Neural progenitor cell (in vitro differentiated cells): ENCODE measurements at places on chromosomes 2 and 18. TPM values are rescaled to one million over a fixed set of nuclear protein-coding genes. Genes with fewer than 3 reads are reported as not detected.
A peak's percentile ranks its signal among the peaks of the same experiment; 100 is the strongest.

DNA sequence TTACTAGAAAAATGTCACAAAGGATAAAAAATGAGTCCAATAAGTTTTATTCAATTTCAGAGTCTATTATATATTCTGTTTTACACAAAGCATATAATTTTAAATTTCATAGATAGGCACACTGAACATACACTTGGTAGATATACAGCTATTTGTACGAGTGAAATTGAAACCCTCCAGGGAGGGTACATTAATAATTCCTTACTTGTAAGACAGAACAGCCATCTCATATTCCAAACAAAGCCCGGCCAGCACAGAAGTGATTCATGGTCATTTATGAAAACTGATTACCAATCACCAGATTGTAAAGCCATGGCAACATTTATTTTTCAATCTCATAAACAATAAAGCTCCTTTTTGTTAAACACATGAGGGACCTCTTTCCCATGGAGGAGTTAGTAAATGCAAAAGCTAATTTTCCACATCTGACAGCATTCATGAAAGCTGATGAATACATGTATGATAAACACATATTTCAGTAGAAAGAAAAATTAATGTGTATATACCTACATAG lies 190.6 kb downstream of the TDRD15 start:
- H3K36me3 ChIP-seq: no peaks in the 10 kb centered on the region
- peaks cover 6% of the 10 kb centered on the region for H3K4me1 ChIP-seq
- DNase-seq: no peak
- no peaks in the 10 kb centered on the region for H3K27me3 ChIP-seq
- no peak overlapping the region for H3K4me3 ChIP-seq

GRCh38 chr2:168107322-168107721 lies 140.1 kb downstream of the STK39 start:
- DNase-seq: no peak
- H3K36me3 ChIP-seq: no peaks in the 10 kb centered on the region
- no peaks in the 10 kb centered on the region for H3K27me3 ChIP-seq
- H3K4me1 ChIP-seq: no peaks in the 10 kb centered on the region
- H3K27ac ChIP-seq: no peak overlapping the region

DNA sequence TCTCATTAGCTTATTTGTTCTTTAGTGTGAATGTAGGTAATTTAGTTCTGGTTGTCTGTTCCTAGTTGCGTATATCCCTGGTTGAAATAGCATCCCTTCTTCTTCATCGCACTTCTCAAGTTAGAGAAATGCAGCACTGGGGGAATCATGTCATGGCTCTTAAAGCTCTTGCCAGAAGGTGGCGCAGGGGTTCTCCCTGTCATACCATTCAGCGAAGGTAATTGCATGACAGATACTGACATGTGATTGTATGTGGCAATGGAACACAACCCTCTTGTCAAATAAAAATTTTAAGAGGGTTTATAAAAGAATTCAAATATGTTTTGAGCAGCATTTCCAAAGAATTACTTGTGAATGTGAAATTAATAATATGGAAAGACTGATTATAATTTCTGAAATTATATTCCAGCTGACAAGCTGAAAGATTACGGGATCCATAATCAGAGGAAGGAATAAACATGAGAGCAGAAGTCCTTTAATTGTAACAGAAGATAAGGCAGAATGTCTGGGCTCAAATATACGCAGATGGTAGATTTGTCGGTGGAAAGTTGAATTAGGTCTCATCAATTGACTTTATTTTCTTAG lies 411.7 kb downstream of the DSEL start:
- no peaks in the 10 kb centered on the region for H3K27me3 ChIP-seq
- no peak overlapping the region for H3K4me3 ChIP-seq
- H3K27ac ChIP-seq: no peak overlapping the region
- no peaks in the 10 kb centered on the region for H3K36me3 ChIP-seq

Gene SP5
- total RNA-seq: 3.0 and 8.5 TPM in 2 replicates

DNA sequence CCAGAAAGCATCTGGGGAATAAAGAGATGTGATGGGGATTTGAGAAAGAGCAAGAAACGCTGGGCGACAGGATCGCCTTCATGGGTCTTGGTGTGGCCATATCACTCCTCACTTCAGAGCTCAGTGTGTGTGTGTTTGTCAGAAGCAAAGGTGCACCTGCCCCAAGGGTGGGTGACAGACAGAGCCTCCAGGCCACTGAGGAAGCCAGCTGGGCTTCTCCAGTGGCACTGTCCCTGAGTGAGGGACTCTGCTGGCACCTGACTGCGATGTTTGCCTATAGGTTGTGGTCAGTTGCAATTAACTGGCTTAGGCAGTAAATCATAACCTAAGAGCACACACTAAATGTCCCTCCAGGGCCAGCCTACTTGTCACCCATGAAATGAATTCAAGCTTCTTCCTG lies 23.5 kb upstream of the GNAL start:
- no peak overlapping the region for H3K4me3 ChIP-seq
- no peak overlapping the region for H3K27ac ChIP-seq
- H3K27me3 ChIP-seq: no peaks in the 10 kb centered on the region
- no peak for DNase-seq
- no peaks in the 10 kb centered on the region for H3K36me3 ChIP-seq
- peaks cover 17% of the 10 kb centered on the region for H3K4me1 ChIP-seq

Gene KRTCAP3
- 0.88 and 11.4 TPM in 2 replicates for total RNA-seq

Gene ARHGEF4
- 22.8 and 44.8 TPM in 2 replicates for total RNA-seq

DNA sequence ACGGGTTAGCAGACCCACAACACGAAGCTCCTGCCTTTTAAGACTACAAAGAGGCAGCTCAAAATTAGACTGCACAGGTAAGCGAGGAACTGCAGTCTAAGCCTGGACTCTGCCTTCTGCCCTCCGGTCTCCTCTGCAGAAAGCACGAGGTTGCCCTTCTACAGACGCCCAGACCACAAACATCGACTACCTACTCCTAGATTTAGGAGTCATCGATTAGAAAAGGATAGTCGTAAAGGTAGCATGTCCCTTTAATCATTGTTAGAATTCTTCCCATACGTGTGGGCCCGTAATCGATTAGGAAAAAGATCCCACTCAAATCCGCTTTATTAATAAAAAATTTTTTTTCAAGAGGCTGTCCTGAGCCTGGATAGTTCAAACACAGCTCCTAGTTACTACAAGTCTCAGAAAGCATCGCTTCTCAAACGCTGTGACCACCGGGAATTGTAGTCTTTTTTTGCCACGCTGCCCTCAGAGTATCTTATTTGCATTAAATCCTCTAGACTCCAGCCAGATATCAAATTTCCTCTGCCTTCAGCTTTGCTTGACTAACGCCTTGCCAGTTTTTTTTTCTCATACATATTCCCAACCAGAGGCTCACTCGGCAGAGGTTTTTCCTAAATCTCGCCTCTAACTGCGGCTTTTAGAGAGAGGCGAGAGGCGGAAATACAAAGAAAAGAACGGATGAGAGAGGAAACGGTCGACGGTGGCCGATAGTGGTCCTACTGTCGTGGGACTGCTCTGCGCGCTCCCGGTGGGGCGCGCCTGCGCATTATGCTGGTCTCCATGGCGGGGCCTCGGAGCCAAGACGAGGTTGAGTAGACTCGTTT lies at the start of the genes CARF and WDR12:
TSS of gene CARF (plus strand) at position 764 of the 830 bp plus-strand sequence. CDS start 29,628 bp downstream, outside the sequence.
TSS of gene WDR12 (minus strand) at position 162 of the 830 bp plus-strand sequence. CDS start 197 bp downstream, outside the sequence.
- peaks cover under 1% of the 10 kb centered on the region for H3K36me3 ChIP-seq
- H3K4me3 ChIP-seq: peak within 1 kb of the TSS; percentile 90
- H3K27ac ChIP-seq: peak within 1 kb of the TSS; percentile 84

- no peak overlapping the region for H3K27ac ChIP-seq
- H3K27me3 ChIP-seq: no peaks in the 10 kb centered on the region
- no peaks in the 10 kb centered on the region for H3K4me1 ChIP-seq
- no peak for DNase-seq
Measured at GRCh38 chr2:58056192-58056916, 9.7 kb downstream of the VRK2 start.

- peak; percentile 63 for DNase-seq
- H3K4me1 ChIP-seq: no peaks in the 10 kb centered on the region
- no peak overlapping the region for H3K4me3 ChIP-seq
- H3K27ac ChIP-seq: no peak overlapping the region
- H3K36me3 ChIP-seq: no peaks in the 10 kb centered on the region
- no peaks in the 10 kb centered on the region for H3K27me3 ChIP-seq
Measured at GRCh38 chr2:127064642-127065250, 42.2 kb downstream of the BIN1 start.

GRCh38 chr2:211875488-211875887 lies 663.1 kb downstream of the ERBB4 start:
- no peaks in the 10 kb centered on the region for H3K4me1 ChIP-seq
- no peaks in the 10 kb centered on the region for H3K36me3 ChIP-seq
- no peak for DNase-seq
- H3K4me3 ChIP-seq: no peak overlapping the region
- no peak overlapping the region for H3K27ac ChIP-seq
- H3K27me3 ChIP-seq: no peaks in the 10 kb centered on the region

DNA sequence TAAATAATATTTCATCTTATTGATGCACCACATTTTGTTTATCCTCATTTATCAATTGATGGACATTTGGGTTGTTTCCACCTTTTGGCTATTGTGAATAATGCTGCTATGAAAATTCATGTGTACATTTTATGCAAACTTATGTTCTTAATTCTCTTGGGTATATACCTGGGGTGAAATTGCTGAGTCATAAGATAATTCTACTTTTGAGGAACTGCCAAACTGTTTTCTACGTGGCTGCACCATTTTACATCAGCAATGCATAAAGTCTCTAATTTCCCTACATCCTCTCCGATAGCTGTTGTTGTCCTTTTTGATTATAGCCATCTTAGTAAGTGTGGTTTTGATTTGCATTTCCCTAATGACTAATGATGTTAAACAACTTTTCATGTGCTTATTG lies 116.5 kb upstream of the DLX2 start:
- DNase-seq: no peak
- H3K27ac ChIP-seq: no peak overlapping the region
- no peaks in the 10 kb centered on the region for H3K36me3 ChIP-seq
- no peak overlapping the region for H3K4me3 ChIP-seq
- peaks cover 23% of the 10 kb centered on the region for H3K4me1 ChIP-seq
- H3K27me3 ChIP-seq: no peaks in the 10 kb centered on the region

- H3K27ac ChIP-seq: no peak overlapping the region
- no peak overlapping the region for H3K4me3 ChIP-seq
- no peaks in the 10 kb centered on the region for H3K36me3 ChIP-seq
- DNase-seq: no peak
- no peaks in the 10 kb centered on the region for H3K27me3 ChIP-seq
- H3K4me1 ChIP-seq: no peaks in the 10 kb centered on the region
Measured at GRCh38 chr18:56431551-56431950, 206.8 kb downstream of the TXNL1 start.

DNA sequence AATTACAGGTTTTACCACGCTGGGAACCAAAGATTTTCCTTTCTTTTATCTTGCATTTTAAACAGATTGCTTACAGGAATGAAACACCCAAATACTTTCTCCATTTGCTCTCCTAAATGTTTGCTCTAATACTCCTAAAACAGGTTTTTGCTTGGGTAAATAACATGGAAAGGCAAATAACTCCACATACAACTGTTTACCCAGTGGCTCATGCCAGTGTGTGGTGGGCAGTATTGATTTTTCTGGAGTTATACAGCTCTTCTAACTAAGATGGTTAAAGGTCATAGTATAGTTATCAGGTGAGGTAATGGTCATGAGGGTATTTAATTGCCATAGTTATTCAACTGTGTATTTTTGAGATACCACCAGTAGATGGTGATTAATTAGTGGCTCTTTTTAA lies 61.2 kb upstream of the RAB27B start:
- no peaks in the 10 kb centered on the region for H3K4me1 ChIP-seq
- no peaks in the 10 kb centered on the region for H3K36me3 ChIP-seq
- H3K27me3 ChIP-seq: no peaks in the 10 kb centered on the region
- DNase-seq: no peak
- no peak overlapping the region for H3K27ac ChIP-seq
- H3K4me3 ChIP-seq: no peak overlapping the region

DNA sequence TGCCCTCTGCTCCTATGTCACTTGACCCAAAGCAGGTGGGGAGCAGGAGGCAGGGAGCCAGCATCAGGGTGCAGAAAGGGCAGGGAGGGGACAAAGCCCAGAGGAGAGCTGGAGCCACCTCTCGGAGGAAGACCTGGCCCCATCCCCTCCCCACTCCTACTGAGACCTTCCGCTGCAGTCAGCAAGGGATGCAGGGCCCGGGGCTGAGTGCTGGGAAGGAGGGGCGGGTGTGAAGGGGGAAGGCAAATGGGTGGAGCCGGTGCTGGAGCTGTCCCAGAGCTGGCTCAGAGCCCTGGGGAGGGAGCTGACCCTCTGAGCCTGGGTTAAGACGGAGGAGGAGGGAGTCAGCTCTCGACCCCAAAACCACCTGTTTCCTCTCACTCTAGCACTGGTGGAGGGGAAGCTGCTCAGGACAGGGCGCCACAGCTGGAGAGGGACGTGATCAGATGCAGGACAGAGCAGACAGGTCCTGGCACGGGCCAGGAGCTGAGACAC lies 33.8 kb downstream of the HS1BP3 start:
- H3K36me3 ChIP-seq: no peaks in the 10 kb centered on the region
- H3K27me3 ChIP-seq: peaks cover 9% of the 10 kb centered on the region
- H3K27ac ChIP-seq: no peak overlapping the region
- DNase-seq: peak; percentile 60

Gene FHOD3
- total RNA-seq: 69.7 and 70.2 TPM in 2 replicates

DNA sequence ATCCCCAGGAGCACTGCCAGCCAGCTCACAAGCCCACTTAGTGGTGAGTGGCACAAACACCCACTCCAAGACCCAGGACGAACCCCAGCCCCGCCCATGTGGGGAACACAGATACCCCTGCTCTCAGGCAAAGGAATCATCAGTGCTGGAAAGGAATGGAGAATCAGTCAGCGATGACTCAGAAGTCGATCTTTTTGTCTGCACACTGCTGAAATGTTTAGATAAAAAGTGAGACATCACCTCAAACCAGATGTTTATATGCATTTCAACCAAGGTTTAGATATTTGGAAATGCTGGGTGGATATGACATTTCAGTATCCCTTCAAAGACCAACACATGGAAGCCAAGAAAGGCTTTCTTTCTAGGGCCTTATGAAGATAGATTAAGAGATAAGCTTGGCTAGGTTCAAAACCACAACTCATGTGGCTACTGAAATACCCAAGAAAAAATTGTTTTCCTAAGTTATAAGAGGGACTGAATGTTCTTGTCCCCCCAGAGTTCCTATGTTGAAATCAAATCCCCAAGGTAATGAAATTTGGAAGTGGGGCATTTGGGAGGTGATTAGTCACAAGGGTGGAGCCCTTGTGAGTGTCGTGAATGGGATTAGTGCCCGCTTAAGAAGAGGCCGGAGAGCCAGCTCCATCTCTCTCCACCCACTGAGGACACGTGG lies 43.7 kb downstream of the POU3F3 start:
- no peak overlapping the region for H3K27ac ChIP-seq
- H3K4me1 ChIP-seq: no peaks in the 10 kb centered on the region
- H3K4me3 ChIP-seq: no peak overlapping the region
- no peaks in the 10 kb centered on the region for H3K27me3 ChIP-seq
- DNase-seq: no peak
- no peaks in the 10 kb centered on the region for H3K36me3 ChIP-seq

GRCh38 chr2:100747551-100747950 lies 72.4 kb upstream of the NPAS2 start:
- no peaks in the 10 kb centered on the region for H3K27me3 ChIP-seq
- no peaks in the 10 kb centered on the region for H3K4me1 ChIP-seq
- H3K4me3 ChIP-seq: no peak overlapping the region
- no peaks in the 10 kb centered on the region for H3K36me3 ChIP-seq
